ENCODE measurements at places on chromosomes 2 and 18.

DNA sequence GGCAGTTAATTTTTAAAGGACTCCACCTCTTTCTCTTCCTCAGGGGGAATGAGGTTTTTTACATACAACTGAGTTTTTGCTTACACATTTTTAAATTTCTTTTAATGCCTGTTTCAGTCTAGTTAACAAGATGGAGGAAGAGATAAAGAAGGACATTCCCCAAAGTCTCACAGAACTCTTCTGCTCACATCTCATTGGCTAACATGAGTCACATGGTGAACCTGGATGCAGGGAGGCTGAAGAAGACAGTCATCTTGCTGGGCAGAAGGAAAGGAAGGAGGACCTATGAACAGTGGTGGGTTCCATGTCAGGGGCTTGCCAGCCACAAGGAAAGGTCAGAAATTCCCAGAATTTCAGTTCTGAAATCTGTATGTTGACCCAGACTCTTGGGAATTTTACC, 10.4 kb upstream of the ST8SIA5 start:
- no peak for DNase-seq

DNA sequence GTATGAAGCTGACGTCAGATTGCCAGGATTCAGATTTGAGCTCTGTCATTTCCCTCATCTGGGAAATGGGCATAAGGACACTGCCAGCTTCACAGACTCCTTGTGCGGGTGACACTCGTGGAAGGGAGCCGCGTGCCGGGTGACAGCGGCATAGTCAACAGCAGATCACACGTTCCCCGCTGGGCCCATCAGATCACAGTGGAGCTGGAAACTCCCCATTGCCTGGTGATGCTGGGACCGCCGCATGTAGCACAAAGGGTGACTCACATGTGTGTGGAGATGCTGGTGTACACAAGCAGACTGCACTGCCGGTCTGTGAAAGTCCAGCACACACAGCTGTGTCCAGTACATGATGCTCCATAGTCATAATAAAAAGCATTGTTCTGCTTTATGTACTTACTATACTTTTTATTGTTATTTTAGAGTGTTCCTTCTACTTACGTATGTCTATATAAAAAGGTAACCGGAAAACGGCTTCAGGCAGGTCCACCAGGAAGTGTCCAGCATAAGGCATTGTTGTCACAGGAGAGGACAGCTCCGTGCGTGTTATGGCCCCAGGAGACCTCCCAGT, 31.8 kb downstream of the SALL3 start:
- DNase-seq: no peak

DNA sequence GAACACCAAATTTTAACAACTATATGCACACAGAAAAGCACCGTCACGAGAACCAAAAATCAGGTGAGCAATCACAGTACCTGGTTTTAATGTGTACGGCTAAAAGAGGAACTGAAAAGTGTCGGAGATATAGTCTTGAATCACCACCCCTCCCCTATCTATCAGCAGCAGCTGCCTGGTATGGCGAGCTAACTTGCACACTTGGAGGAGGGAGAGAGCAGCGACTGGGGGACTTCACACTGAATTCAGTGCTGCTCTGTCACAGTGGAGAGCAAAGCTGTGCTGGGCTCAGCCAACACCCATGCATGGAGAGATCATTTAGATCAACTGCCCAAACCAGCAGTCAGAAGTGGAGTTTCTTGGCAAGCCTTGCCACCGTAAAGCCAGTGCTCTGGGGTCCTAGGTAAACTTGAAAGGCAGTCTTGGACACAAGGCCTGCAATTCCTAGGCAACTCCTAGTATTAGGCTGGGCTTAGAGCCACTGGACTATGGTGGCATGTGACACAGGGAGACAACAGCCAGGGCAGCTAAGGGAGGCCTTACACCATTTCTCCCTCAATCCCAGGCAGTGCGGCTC, 89.2 kb upstream of the CD226 start:
- no peak for DNase-seq

DNA sequence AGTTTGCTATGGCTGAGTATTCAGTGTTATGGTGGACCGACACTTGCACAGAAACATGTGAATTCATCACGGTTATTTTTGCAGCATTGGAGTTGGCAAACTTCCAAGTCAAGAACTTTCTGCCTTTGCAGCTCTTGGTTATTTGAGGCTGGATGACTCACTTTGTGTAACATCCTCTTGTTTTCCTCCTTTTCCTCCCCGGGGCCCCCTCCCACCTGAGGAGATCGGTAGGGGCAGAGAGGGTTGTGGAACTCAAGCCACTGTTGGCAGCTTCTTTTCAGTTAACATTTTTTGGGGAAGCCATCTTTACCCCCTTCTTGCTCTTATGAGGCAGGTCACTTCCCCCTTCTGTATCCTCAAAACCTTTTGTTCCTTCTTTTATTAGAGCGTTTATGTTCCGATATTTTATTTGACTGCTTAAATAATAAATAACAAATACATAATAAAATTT, 48.6 kb downstream of the DDX1 start:
- no peak for DNase-seq

GRCh38 chr18:24878289-24878688, 417.9 kb downstream of the HRH4 start:
- DNase-seq: no peak

GRCh38 chr2:112881217-112881985, 29.6 kb upstream of the IL37 start:
- DNase-seq: peak; percentile 9

GRCh38 chr2:119384971-119385370, 18.2 kb downstream of the DBI start:
- no peak for DNase-seq

DNA sequence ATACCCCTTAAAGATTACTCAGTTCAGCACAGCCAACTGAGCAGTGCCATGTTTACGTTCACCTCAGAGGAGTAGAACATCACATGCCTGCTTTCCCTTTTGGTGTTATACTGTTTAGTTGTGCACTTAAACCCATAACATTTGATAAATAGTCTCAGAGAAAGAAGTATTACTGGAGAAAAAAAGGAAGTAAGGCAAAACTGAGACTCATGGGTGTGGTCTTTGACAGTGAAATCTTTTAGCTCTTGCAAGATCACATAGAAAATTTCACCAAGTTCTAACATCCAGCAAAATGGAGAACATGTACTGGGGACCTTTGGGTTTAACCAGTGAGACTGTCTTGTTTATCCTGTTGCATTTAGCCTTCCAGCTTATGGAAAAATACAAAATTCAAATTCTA, 5.6 kb downstream of the TANK start:
- DNase-seq: no peak

DNA sequence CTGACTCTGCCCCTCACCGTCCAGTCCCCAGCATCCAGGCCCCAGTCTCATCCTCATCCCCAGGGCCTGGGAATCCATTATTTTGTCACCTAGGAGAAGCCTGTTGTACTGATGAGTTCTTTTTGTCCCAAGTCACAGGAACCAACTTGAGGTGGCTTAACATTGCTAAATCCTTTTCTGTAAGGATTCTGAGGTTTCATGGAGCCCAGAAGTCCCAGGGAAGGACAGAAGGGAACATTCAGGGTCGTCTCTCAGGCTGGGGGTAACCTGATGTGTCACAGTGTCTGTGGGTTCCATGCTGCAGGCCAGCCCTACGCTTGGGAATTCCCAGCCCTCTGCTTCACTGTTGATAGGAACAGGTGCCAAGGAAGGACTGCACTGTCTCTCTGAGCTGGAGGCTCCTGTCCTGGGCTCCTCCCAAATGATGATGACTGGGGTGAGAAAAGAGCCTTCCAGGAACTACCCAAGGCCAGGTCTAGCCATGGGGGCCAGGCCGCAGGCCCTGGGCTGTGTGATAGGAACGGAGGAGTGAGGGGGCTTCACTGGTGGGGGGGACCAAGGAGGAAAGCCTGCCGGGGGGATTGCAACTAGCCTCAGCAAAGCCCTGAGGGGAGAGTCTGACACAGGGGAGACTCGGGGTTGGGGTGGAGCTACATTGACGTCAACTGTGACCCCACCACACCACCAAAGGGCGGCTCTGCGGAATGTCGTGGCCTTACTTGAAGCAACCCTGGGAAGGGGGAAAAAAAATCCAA, 145.7 kb downstream of the SMAD7 start:
- no peak for DNase-seq

- DNase-seq: no peak
Observed at GRCh38 chr2:109457794-109458193, 156.0 kb downstream of the SEPTIN10 start.

- DNase-seq: no peak
Observed at GRCh38 chr18:24136967-24137373, 1.9 kb upstream of the CABYR start.

DNA sequence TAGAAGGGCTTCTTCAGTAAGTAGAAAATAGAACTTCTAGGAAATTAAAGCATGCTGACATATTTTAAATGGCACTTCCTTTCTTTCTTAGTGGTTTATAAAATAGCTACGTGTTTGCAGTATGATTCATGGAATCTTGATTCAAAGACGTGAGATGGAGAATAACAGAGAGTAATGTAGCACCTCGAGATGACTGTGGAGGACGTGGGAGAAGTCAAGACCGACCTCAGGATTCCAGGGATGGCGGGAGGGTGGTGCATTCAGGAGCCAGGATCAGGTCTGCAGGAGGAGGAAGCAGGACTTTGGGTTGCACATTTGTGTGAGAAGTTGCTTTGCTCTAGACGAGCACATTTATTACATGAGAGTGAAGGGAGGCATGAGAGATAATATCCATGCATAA, 56.0 kb downstream of the DCDC2C start:
- no peak for DNase-seq

DNA sequence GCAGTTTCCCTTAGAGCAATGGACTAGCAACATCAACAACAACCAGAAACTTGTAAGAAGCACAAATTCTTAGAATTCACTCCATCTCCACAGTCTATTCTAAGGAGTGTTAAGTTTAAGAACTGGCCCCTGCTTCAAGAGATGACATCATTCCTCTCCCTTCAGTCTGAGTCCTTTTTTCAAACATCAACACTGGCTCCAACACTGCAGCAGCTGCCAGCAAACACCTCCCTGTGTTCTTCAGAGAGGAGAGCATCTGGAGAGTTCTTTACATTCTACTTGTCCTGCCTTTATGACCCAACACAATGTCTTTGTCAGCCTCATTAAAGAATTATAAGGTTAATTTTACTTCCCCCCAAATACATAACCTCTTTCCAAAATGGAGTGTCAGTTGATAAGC, 122.3 kb downstream of the HNMT start:
- DNase-seq: no peak

DNA sequence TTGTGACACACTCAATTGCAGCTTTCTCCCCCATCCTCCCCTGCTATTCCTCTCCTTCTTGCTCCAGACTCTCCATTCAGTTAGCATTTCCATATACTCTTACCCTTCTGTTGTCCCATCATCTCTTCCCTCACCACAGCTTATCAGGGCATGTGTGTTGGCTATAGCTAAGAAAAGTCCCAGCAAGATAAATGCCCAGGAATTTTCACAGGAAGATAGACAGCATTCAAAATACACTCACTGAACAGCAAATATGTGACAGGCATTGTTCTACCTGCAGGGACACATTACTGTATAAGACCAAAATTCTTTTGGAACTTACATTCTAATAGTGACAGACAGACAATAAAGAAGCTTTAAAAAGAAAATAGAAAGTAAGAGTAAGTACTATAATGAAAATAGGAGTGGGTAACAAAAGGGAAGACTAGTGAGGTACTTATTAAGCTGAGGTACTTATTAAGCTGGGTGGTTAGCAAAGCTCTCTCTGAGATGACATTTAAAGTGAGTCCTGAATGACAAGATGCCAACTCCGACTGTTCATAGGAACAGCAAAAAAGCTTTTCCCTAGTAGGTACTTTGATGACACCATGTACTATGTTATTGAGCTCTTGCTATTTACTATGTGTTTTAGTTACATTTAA, 86.2 kb downstream of the CHN1 start:
- no peak for DNase-seq

- no peak for DNase-seq
Observed at GRCh38 chr18:54612237-54612636, 21.2 kb downstream of the DYNAP start.

- no peak for DNase-seq
Observed at GRCh38 chr2:120320318-120320851, 25.6 kb upstream of the INHBB start.

- DNase-seq: peak; percentile 71
Observed at GRCh38 chr2:36597532-36598377, at the start of gene FEZ2. Gene FEZ2, minus strand, starts transcription at chr2:36598168. Its CDS starts 26 bp downstream, at chr2:36598142.
